ENCODE measurements at places on chromosomes 4 and X.

DNA sequence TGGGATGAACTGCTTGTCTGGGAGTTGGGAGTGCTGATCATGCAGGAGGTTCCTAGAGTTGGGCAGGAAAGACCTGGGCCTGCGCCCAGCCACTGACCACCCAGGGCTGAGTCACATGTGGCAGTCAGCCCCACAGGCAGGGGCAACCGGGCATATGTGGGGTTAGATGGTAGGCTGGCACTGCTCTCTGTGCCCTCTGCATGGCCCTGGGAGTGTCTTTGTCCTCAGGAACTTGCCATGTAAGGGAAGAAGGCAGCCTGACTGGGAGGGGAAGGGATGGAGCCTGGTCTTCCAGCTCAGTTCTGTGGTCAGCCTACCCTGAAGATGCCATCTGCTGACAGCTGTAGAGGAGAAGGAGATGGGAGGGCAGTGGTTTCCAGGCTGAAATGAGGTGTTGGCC, 70.2 kb upstream of the EFNB1 start:
- DNase-seq = no peak

- DNase-seq = no peak
These were observed 73.9 kb downstream of the ARHGAP6 start for GRCh38 chrX:11591723-11592346.

GRCh38 chrX:16931371-16931770, 15.1 kb upstream of the REPS2 start:
- no peak for DNase-seq

- DNase-seq = no peak
These were observed 152.6 kb downstream of the GASK1B start for GRCh38 chr4:158020176-158020575.

DNA sequence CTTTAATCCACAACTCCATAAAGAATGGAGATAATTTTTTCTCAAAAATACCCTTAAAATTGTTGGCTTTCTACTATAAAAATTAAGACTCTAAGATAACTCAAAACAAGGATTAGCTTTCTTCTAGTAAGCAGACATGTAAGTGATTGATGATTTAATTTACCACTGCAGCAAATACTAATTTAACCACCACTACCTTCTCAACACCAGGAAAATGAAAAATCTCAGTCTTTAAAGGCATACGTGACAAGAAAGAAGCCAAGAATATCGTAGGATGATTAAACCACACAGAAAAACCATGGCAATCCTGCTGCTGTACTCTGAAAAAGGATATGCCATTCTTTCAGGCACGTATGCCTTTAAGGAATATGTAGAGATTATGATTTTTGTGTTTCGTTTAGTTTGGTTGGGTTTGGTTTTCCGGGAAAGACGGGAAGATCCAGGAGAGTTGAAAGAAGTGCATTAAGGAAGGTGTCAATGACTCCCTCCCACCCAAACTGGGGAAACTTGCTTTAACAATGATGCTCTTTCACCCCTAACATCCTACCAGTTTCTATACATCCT, 881 bp downstream of the LRCH2 start:
- no peak for DNase-seq

DNA sequence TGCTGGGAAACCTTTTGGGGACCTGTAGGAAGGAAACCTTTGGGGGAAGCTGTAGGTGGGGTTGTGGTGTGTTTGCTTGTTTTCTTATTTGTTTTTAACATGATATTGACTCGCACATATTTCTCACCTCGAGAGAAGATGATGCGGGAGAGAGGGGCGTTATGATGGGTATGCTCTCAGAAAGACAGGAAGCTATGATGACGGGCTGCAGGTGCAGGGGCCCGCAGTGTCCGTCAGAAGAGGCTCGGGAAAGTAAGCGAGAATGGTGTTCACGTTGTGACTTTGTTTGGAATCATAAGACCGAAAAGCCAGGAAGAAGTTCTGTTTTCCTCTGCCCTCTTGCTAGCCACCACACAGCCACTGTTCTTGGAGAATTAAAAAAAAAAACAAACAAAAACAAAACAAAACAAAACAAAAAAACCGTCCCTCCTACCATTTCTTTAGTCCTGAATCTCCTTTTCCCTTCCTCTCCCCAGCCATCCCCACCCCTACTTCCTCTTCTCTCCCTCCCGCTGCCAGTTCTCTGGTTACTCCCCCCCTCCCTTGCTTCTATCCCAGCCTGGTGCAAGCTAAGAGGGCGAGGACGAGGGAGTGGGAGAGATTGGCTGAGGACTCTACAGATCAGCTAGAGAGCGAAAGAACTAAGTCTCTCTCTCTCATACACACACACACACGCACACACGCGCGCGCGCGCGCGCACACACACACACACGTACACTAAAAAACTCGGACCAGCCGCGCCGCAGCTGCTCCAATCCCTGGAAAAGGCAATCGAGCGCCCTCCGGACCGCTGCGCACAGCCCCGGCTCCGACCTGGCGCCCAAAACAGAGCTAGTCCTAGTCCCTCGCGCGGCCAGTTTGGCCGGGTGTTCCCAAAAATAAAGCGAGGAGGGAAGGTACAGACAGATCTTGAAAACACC, at the start of gene BMP3:
BMP3 (plus strand) TSS at position 648 of the 920 bp plus-strand sequence. CDS start 577 bp downstream, outside the sequence.
- DNase-seq = no peak

DNA sequence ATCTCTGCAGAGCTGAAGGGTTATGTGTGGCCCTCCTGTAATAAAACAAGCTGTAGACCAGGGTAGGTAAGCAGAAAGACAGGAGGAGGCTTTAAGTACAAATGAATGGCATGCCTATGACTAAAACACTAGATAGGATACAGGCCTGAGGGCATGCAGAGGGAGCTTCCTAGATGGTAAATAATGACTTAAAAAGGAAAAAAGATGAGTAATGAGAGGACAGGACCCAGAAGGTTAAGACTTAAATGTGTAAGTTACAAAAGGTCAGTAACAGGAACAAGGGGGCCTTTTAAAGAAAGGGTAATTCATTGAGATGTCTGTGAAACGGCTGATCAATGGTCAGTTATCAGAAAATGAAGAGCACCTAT, 194.8 kb downstream of the SOWAHB start:
- no peak for DNase-seq

GRCh38 chr4:33381816-33382215, 2661.6 kb downstream of the PCDH7 start:
- no peak for DNase-seq

DNA sequence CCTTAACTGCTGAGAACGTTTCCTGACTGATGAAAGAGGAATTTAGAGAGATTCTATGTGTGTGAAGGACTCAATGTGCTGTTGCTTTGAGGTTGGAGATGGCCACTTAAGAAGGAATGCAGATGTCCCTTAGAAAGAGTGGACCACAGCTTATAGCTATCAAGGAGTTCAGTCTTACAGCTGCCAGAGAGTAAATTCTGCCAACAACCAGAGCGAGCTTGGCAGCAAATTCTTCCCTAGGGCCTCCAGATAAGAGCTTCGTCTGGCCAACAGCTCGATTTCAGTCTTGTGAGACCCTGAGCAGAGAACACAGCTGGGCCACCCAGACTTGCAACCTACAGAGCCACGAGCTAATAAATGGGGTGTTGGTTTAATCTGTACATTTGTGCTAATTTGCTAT, 21.8 kb downstream of the MID1 start:
- no peak for DNase-seq

GRCh38 chr4:105840426-105841174, 54.7 kb upstream of the NPNT start:
- no peak for DNase-seq

DNA sequence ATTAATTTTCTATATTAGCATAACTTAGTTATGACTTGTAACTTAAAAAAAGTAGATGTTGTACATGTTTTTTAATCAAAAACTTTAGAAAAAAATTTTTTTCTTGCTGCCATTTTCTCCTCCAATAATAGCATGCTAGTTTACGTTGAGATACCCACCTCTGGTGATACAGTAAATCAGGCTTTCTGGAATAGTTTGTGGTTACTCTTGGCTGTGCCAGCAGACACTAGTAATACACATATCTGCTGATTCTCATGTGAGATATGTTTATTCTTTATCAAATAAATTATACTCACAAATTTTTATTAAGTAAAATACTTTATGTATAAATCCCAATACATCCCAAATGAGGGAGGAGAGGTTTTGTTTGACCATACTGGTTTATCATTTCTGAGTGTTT, 117.3 kb downstream of the KLHL8 start:
- no peak for DNase-seq

- DNase-seq = no peak
These were observed 112.4 kb upstream of the CXCL13 start for GRCh38 chr4:77493120-77493752.

GRCh38 chr4:140069066-140069465, 84.9 kb downstream of the MAML3 start:
- no peak for DNase-seq

DNA sequence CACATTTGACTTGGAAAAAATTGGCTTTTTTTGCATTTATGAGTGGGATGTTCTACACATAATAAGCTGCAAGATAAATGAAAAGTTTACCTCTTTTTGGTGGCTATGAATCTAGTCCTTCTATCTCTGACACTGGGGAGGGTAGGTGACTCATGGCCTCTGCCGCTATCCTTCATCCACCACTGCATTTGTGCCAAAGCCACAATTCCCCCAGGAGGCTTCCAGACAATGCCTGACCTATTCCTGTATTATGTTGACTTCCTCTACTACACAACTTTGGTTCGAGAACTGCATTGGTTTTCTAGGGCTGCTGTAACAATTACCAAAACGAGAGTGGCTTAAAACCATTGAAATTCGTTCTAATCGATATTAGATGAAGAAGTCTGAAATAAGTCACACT, 245.6 kb downstream of the TRAM1L1 start:
- DNase-seq = no peak

- DNase-seq = no peak
These were observed 24.1 kb downstream of the FRMPD4 start for GRCh38 chrX:12162420-12162819.

GRCh38 chrX:72124540-72125201, 7.0 kb downstream of the RTL5 start:
- DNase-seq = no peak

DNA sequence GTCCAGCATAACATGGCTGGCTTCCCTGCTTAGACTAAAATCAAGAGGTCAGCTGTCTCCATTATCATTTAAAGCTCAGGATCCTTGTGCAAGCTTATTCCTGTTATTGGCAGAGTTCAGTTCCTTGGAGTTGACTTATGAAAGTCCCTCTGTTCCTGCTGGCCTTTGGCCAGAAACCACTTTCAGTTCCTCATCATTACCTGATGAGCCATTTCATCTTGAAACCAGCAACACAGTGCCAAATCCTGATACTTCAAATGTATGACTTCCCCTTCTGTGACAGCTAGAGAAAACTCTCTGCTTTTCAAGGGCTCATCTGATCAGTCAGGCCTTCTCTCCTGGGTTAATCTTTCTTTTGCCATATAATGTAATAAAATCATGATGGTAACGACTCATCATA, 110.6 kb upstream of the FSTL5 start:
- no peak for DNase-seq

- no peak for DNase-seq
These were observed 7.4 kb downstream of the AFF1 start for GRCh38 chr4:86942185-86942666.

GRCh38 chr4:139209470-139210063, 32.5 kb upstream of the ELF2 start:
- no peak for DNase-seq

DNA sequence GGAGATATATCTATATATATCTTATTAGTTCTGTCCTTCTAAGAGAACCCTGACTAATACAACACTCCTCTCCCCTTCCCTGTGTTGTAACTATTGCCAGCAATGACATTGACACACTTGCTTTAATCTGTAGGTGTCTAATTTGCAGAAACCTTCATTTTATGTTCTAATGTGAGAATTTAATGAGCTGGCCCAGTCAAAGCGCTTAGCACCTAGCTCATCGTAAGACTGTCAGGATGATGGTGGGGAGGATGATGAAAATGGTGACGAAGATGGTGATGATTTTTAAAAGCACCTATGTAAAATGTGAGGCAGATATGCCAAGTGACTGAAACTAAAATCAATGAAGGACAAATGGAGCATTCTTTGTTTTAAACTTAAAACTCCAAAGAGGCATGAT, 183.8 kb downstream of the DHX15 start:
- DNase-seq = no peak

DNA sequence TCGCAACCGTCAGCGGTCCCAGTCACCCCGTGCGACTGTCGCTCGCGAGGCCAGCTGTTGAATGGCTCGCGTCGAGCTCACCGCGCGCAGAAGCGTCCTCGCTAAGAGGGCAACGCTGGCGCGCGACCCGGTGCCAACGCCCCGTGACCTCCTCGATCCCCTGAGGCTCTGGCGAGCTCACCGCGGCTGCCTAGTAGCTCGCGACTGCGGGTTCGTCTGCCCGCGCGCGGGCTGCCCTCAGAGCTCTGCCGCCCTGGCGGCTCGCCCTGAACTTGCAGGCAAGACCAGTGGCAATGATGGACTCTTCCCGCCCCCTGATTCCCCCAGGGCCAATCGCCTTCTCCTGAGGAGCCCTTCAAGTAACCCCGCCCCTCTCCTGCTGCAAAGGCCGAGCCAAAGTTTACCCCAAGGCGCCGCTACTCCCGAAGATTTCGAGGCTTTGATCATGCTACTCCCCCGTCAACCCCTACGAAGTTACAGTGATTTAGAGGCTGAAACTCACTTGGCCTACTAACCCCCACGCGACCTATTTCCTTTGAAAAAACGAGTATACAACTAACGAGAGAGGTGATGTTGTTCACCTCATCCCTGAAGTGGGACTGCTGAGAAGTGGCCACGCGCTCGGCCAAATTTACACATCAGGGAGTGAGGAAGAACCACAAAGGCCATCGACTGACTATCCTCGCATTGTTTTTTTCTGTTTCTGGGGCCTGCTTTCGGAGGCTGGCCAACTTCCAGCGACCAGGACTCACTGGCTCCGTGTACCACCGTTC, 37.5 kb downstream of the PGRMC1 start:
- peak; percentile 60 for DNase-seq

DNA sequence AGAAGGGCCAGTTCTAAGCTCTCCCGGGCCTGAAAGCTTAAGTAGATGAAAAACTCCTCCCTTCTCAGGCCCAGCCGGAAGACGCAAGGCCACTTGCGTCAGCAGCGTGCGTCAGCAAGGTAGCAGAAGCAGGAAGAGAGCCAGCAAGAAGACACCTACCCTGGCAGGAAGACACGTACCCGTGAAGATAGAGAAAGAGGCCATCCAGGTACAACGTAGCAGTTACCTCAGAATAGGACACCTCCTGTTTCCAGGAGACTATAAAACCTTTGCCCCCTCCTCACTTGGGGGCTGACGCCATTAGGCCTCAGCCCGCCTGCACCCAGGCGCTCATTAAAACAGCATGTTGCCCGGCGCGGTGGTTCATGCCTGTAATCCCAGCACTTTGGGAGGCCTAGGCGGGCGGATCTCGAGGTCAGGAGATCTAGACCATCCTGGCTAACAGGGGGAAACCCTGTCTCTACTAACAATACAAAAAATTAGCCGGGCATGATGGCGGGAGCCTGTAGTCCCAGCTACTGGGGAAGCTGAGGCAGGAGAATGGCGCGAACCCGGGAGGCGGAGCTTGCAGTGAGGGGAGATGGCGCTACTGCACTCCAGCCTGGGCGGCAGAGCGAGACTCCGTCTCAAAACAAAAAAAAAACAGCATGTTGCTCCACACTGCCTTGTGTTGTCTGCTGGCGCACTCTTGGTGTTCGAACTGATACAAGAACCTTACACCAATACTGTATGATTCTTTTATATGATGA, 242.7 kb upstream of the NWD2 start:
- DNase-seq = no peak

GRCh38 chrX:110665223-110666002, 130.2 kb downstream of the CHRDL1 start:
- DNase-seq = no peak

GRCh38 chr4:188956566-188956965, 817.3 kb downstream of the TRIML1 start:
- DNase-seq = no peak

- no peak for DNase-seq
These were observed 2.3 kb downstream of the HNRNPD start for GRCh38 chr4:82371497-82371896.

GRCh38 chr4:114464726-114465272, 133.8 kb upstream of the UGT8 start:
- no peak for DNase-seq
